PC-9 (cell line): ENCODE measurements at places on chromosomes 2 and 18.

GRCh38 chr18:56096861-56097260 lies 508.9 kb upstream of the TCF4 start:
- DNase-seq, result no peak

GRCh38 chr18:44729631-44730101 lies 49.0 kb downstream of the SETBP1 start:
- DNase-seq, result peak; percentile 63

- no peak for DNase-seq
These were observed 535.7 kb upstream of the CHAC2 start for GRCh38 chr2:53231908-53232307.

GRCh38 chr18:14086458-14087231 lies 45.6 kb downstream of the ZNF519 start:
- no peak for DNase-seq

GRCh38 chr2:173187941-173188788 lies 112.5 kb downstream of the MAP3K20 start:
- DNase-seq, result no peak

GRCh38 chr2:174581491-174581890 lies 16.1 kb downstream of the WIPF1 start:
- no peak for DNase-seq

DNA sequence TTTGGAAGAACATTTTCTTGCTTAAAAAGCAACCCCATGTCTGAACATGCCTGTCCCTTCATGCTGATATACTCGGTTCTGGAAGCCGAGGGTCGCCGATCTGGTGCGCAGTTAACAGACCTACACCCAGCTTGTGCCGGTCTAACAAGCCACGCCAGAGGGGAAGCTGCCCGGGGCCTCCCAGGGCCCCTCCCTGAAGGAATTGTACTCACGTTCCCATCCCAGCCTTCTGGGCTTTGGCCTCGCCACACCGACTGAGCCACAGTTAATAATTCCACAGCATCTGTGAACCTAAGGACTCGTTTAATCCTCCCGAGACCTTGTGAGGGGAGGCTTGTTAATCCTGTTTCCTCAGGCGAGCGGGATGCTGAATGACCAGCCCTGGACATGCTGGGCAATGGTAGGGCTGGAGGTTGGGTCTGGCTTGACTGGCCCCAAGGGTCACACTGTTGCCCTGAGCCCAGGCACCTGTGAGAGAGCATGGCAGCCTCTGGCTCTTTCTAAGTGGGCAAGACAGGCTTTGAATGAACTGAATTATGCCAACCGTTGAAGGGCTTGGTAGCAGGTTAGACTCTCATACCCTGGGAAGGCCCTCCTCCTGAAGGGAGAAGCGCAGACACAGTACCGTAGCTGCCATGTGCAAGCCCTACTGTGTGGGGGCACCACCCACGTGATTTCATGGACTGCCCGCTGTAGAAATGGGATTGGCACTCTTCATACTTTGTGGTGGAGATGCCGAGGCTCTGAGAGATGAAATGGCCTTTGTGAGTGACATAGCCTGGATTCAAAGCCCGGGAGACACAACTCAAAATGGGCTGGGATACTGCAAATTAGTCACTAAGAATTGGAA lies 27.9 kb upstream of the ODC1 start:
- no peak for DNase-seq

- no peak for DNase-seq
These were observed 26.1 kb upstream of the LMAN1 start for GRCh38 chr18:59385191-59385590.

DNA sequence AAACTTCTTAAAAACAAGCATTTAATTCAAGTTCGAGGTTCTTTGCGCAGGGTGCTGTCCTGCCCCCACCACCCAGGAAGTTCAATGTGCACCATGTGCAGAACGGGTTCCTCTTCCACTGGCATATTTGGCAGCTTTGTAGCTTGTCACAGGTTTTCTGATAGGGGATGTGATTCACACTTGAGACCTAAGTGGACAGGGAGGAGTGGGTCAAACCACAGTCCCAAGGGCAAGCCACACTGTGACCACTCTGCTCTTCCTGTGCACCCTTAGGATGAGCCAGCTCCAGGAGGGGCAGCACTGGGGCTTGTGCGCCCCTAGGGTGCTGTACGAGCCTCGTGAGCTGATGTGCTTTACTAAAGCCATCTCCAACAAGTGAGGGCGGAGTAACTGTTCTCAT lies 82.5 kb downstream of the TGFA start:
- DNase-seq, result peak; percentile 38

DNA sequence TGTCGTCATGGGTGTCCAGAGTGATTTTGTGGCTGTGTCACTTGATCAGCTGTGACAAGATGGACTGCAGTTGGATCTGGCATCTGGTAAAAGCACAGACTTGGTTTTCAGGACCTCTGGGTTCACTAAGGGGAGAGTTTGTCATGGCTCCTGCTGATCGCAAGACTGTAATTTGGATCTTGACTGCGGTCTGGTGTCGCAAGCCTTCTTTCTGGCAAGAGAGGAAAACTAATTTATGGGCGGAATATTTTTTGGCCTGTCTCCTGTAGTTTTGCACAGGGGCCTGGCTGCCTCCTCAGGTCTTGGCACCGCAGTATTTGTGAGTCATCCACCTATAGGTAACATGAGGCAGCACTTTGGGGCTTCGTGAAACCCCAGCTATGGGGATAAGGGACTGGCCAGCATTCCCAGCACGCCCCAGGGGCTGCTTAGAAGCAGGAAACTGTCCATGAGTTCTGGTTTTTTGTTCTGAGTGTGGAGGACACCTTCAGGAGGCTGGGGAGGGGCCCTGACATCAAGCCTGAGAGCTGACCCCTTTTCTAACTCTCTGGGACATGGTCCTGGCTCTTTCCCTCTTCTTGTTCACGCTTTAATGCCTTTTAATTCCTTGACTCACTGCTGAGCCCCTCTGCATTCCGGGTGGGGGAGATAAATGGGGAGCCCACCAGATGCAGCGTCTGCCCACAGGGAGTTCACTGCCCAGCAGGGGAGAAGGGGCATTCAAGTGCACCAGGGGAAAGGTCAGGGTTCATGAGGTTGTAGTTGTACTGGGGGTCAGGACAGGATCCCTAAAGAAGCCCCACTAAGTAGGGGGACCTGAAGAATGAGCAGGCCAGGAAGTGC lies 12.2 kb downstream of the SH3BP4 start:
- DNase-seq, result peak; percentile 98

DNA sequence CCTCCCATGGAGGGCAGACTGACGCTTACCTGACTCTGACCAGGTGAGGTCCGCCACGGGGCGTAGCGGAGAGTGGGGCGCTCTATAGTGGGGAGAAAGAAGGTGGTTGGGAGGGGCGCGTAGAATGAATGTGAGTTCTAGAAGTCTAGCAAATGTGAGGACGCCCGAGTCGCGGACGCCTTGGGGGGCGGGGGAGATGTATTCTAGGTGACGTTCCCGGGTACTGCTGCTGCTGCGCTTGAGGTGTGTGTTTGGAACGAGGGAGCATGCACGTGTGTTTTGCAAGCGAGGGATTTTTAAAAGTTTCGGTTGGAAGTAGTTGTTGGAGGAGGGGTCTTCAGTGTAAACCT lies 758 bp downstream of the RIF1 start:
- DNase-seq, result peak; percentile 34
